Stimulated activated CD8-positive, alpha-beta memory T cell treated with anti-CD3 and anti-CD28 coated beads, Interleukin-7, amount 100 ng/mL, for 4 hours (primary cell): ENCODE measurements at places on chromosomes 3 and 15.

GRCh38 chr3:184259878-184260723 lies 1.3 kb downstream of the CAMK2N2 start:
- no peak for DNase-seq

DNA sequence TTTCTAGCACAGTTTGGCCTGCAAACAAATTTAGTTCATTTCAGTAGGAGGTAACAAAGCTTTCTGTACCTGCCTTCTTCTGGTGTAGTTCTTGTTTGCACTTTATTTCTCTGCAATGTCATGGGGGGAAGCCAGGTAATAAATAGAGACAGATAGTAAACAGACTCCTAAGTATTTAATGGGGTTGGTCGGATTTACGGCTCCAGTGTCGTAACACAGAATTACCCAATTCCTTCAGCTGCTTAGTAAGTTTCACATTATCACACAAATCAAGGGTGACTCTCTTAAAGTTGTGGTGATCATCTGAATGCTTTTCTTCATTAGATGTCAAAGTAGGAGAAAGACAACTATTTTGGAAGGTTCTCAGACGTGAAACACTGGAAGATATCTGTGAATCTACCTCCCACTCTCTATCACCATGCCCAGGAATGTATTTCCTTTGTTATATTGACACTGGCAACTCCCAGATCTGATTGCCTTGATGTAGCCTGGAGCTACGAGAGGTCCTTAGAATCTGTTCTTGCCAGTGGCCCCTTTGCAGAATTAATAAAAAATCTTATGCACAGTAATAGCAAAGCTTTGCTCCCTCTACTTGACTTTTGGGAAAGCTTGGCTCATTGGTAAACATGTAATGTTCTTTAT lies 25.0 kb upstream of the TMC3 start:
- no peak for DNase-seq

DNA sequence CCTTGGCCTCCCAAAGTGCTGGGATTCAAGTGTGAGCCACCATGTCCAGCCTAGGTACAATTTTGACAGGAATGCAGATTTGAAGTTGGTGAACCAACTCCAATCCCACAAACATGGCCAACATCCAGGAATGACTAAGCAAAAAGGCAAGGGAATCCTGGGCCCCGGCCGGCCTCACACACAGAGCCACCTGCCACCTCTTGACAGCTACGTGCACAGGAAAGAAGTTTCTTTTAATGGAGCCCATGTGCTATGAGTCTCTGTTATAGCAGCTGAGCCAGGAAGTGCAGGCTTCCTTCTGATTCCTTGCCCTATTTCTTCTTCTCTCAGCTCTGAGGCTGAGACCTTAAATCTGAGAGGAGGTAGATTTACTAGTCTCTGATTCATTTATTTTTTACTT lies 8.8 kb downstream of the TMEM40 start:
- DNase-seq: no peak

DNA sequence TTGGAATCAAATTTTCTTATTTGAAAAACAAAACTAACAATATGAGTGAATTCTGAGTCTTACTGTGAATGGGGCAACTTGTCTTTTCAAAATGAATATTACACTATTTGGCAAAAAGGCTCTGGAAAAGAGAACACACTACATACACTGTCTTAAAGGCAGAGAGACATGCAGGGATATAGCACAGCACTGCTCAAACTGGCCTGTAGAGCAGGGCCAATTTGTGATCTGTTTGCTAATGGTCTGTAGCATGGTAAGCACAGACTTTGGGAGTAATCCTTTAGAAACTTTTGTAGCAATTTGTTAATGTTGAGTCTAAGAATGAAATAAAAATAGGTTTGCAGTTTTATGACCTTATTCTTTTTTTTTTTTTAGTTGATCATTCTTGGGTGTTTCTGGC lies 679.8 kb upstream of the SGO1 start:
- DNase-seq: no peak

DNA sequence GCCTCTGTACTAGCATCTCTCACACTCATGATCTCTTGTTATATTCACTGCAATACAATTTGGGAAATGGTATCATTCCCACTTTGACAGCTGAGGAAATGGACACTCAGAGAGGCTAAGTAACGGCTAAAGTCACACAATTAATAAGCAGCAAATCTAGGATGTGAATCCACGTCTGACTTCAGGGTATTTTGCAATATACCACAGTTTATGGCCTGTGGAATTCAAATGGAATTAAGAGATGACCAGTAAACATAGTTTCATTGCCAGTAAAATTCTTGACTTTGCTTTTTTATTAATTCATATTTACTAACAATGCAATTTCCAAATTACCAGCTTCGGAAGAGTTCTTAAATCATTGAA lies 61.1 kb downstream of the CCNL1 start:
- no peak for DNase-seq

DNA sequence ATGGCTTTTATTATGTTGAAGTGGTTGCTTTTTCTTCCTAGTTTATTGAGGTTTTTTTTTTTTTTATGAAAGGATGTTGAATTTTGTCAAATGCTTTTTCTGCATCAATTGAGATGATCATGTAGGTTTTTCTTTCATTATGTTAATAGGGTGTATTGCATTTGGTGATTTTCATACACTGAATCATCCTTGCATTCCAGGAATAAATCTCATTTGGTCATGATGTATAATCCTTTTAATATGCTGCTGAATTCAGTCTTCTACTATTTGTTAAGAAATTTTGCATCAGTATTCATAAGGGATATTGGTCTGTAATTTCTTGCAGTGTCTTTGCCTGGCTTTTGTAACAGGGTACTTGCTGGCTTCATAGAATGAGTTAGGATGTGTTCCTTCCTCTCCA lies 11.5 kb upstream of the CLRN1 start:
- no peak for DNase-seq

DNA sequence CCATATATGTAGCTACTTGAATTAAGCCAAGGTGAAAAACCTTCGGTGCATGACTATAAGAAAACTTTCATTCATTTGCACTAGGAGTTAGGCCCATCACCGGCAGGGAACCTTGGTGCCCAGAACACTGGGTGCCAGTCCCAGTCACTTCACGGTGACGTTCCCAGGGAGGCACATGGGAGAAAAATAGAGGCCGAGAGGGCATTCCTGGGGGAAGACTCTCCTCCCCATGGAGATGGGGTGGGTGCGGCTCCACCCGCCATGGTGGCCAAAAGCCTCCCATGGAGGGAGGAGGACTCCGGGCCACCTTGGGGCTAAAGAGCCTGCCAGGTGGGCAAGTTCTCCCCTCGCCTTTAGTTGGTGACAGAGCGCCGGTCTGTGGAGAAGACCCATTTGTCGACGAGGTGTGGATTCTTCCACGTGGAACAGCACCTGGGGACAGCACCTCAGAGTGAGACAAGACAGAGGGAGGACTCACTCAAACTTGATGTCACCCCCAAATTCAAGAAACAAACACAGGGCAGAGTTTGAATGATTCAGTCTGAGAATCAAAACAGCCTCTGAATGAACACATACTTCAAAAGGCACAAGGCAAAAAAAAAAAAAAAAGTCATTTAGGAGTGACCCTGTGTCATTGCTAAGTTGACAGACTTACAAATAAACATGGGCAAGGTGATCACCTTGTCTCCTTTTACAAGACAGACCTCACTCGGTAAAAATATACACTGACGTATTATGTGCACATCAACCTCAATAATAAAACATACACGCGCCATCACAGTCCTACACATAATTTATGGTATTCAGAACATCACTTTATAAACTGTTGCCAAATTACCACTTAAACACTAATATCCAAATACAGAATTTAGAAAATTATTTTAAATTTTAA lies 38.6 kb downstream of the ZXDC start:
- no peak for DNase-seq

GRCh38 chr3:70400194-70400593 lies 87.8 kb upstream of the MDFIC2 start:
- no peak for DNase-seq

DNA sequence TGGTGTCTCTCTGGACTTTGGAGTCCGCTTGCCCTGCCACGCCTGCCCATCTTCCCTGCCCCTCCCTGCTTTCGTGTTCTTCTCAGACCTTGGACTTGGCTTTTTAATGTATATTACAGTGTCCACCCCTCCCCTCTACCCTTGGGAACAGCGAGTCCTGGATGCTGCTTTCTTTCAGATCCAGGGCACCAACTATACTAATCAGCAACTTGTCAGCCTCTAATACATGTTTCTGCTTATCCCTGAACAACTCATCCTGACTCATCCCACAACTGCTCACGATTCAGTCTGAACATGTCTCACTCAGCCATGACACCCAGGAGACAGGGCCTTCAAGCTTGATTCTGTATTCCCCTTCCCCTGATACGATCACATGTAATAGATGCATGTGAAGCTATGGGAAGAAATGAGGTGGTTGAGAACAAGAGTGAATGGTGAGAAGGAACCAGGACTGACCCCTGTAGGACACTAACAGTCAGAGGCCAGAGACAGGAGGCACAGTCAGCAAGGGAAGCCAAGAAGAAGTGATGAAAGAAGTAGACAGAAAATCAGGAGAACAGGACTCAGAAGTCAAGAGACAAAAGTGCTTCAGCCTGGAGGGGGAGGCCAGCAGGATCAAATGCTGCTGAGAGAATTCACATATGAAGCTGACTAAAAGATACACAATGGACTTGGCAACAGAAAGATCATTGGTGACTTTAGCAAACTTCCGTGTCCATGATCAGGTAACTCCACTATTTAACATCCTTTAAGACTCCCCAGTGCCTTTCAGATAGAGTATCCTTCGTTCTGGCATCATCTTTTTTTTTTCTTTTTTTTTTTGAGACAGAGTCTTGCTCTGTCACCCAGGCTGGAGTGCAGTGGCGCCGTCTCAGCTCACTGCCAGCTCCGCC lies 35.4 kb downstream of the BCL2L10 start:
- DNase-seq: no peak

- no peak for DNase-seq
Measured at GRCh38 chr15:91122296-91122695, 22.2 kb downstream of the SV2B start.

- DNase-seq: no peak
Measured at GRCh38 chr3:191531434-191531972, 70.5 kb downstream of the PYDC2 start.

DNA sequence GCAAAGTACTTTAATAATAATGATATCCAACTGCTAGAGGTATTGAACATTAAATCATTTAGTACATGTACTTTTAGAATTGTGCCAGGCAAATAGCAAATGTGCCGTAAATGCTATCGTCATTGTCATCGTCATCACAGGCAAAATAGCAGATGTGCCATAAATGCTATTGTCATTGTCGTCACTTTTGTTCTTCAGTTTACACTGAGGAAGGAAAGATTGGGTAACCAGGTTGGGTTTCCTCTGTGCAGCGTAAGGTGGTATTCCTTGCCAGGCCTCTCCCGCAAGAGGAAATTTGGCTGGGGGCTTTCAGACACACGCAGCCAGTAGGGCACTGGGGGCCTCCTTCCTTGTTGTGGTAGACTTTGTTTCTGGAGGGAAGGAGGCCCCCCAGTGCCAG lies 26.4 kb downstream of the ABHD17C start:
- DNase-seq: no peak

DNA sequence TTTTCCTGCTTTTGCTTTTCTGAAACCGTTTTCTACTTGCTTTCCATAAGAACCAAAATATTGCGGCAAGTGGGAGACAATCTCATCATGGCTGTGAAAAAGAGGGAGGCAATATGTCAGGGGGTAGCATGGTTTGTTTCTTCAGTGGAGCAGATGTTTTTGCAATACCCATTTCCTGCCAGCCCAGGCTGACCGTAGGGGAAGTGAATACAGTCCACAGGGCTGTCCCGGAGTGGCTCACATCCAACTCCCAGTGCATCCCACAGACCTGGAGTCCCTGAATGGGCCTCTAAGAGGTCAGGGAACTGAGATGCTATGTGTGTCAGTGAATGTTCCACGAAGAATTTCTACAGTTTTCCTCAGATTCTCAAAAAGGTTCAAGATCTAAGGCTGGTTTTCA lies 69.6 kb downstream of the EPHB1 start:
- no peak for DNase-seq

DNA sequence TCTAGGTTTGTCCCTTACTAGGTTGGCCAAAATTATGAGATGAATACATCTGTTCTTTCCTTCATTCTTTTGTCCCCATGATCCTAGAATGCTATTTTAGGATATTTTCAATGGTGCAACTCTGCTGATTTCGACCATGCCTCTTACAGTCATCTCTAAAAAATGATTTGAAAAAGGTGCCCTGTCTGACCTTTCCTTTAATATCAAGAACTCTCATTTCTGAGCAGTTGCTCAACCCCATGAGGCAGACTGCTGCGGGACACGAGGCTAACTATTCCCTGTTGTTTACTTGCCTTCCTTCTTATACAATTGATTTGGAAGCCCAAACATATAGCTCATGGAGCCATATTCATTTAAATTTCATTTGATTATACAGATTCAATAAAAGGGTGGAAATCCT lies 14.6 kb downstream of the PLSCR2 start:
- DNase-seq: no peak

DNA sequence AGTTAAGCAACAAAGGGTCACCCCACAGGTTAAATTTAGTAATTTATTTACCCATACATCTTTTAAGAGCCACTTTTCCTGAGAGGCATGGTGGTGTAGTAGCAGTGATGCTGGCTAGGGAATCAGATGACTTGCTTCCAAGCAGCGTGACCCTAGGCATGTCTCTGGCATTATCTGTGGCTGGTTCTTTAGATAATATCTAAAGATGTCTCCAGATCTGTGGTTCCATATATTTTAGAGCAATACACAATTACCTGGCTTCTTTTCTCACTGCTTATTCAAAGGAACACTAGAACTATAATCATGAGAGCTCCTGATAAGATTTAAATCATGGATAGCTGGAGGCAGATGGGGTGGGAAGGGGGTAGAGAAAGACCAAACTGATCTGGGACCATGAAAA lies 21.1 kb upstream of the MEIS2 start:
- no peak for DNase-seq

GRCh38 chr3:80263260-80263659 lies 495.5 kb upstream of the ROBO1 start:
- no peak for DNase-seq

DNA sequence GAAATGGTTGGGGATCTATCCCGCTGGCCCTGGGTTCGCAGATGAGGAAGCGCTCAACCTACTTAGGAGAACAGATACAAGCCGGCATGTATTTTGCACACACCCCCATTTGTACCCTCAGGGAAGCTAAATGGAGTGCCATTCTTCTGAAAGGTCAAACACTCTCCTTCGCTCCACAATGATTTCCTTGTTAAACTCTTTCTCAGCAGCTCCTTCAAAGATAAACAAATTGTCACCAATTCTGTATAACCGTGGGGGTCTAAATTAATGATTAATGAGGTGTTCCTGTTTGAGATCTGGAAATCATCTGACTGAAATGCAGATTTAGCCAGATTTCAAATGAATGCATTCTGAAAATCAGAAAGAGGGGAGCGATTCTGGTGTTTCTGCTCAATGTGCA lies 124.0 kb downstream of the MEGF11 start:
- DNase-seq: no peak
